Fibroblast of skin of scalp (primary cell): ENCODE measurements at places on chromosomes 11 and 22.

DNA sequence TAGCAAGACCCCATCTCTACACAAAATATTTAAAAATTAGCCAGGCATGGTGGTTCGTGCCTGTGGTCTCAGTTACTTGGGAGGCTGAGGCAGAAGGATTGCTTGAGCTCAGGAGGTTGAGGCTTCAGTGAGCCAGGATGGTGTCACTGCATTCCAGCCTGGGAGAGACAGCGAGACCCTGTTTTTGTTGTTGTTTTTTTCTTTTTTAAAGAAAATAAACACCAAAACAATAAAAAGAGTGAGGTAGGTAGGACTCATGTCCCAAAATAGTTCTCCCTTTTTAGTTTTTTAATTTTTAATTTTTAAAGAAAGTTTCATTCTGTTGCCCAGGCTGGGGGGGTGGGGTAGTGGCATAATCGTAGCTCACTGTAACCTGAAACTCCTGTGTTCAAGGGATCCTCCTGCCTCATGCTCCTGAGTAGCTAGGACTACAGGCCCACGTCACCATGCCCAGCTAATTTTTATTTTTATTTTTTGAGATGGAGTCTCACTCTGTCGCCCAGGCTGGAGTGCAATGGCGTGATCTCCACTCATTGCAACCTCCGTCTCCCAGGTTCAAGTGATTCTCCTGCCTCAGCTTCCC is 25.5 kb upstream of the MALAT1 start:
- no peak for DNase-seq

GRCh38 chr11:118663381-118663780 is 16.1 kb downstream of the TREH start:
- DNase-seq, result no peak

- DNase-seq, result no peak
Observed at GRCh38 chr11:119627286-119627685, 101.7 kb downstream of the NECTIN1 start.

DNA sequence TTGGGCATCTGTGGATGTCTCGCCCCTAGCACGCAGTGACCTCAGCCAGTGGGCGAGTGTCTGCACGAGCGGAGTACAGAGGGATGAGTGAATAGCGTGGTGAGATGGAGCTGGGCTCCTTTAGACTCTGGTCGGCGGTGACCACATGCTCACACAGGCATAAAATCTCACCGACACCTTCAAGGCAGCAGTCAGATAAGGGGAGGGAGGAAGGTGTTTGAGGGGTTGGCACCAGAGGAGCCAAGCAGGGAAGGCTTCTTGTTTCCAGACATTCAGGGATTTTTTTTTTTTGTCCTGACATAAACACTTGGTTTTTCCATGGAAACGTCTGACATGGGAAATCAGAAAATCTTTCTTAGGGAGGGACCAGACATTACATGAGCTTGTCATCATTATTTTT is 35.8 kb downstream of the GRIK4 start:
- DNase-seq, result peak; percentile 41

DNA sequence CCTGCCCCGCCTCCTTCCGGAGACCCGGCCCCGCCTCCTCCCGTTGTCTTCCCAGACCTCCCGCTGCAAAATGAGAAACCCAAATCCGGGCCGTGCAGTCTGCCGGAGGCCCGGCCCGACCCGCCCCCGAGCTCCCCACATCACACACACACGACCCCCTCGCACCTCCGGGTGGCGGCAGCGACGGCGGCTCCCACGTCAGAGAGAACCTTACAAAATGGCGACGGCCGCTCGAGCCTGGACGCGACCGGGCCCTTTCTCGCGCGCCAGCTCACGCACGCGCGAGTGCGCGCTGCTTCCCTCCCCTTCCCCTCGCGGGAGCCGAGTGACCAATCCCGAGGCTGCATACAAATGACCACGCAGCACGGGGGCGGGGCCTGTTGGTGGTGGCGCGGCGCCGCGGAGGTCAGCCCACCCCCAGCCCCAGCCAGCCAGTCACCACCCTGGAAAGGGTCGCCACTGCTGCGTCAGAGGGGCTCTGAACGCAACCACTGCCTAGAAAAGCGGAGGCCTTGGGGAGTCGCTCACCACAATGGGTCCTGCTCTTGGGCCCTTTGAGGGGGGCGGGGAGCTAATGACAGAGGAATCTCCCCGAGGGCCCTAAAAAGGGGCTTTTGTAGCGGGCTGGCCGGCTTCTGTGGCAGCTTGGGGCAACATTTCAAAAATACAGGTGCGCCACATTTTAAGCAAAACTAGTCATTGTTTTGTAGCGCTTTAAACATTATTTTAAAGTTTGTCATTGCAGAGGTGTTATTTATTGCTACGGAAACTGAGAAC is at the start of gene RBM4B:
Gene RBM4B, minus strand, starts transcription at position 289 of the 777 bp plus-strand sequence. CDS start 808 bp downstream, outside the sequence.
- DNase-seq, result peak; percentile 96

DNA sequence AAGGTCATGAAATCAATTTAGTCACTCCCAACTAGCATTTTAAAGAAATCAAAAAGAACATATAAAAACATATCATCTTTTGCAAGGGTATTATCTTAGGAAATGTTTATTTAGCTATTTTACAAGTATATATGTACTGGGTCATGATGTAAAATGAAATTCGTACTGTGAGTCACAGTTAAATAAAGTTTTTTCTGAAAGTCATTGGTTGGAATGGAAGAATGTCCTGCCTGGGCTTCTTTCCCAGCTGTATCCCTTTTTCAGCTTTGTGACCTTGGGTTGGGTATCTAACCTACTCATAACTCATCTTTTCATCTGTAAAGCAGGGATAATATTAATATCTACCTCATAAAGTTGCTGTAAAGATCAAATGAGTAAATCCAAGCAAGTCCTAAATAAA is 15.7 kb downstream of the FDX1 start:
- DNase-seq, result no peak

- DNase-seq, result no peak
Observed at GRCh38 chr22:45340323-45340722, 30.6 kb downstream of the FAM118A start.

DNA sequence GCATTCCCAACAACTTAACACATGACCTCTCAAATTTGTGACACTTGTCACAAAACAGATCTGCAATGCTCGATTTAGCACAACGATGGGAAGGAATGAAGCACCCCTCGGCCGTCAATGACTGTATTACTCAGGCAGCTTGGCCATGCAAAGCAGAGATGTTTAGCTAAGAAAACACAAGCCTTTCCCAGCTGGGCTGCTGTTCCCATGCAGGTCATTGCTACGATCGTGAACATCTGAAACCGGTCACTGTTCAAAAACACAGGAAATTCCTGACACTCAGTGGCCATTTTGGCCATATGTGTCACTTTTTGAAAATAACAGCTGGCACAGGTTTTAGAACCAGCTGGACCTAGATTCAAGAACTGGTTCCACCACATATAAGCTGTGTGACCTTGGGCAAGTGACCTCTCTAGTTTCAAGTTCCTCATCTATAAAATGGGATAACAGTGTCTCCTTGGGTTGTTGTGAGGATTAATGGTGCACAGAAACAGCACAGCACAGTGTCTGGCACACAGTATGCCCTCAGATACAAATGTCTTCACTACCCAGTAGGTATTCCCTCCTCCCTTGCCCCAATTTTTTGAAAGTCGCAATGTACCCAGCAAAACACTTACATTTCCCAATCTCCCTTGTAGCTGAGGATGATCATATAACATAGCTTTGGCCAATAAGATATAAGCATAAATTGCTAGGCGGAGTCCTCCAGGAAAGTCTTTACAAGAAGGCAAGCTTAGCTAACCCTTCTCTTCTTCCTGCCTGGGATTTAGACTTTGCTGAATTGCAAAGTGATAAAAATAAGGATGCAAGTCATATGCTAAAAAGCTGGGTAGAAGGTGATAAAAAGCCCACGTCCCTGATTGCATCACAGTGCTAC is 93.1 kb downstream of the C11orf58 start:
- DNase-seq, result no peak

DNA sequence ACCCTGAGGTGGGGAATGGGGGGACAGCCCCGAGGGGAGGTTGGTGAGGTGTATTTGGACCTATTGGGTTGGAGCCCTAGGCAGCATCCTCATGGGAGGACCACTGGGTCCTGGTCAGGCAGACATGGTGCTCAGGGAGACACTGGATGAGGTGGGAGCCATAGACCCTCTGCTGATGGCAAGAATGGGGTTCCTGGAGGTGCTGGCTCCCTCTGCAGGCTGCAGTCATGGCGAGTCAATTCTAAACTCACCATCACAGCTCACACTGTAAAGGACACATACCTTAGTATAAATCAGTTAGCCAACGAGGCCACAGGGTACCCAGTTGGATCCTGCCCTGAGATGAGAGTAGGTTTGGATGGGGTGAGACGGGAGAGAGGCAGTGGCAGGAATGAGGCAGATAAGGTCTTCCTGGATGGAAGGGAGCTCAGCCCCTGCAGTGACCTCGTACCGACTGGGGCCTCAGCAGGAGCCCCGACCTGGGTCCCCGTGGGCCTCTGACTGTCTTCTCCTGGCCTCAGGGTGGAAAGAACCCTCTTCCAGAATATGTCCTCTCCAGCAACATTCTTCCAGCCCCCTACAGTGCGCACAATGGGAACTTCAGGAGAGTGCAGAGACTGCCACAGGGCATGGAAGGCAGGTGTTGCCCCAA is 1.7 kb upstream of the GAB4 start:
- no peak for DNase-seq

DNA sequence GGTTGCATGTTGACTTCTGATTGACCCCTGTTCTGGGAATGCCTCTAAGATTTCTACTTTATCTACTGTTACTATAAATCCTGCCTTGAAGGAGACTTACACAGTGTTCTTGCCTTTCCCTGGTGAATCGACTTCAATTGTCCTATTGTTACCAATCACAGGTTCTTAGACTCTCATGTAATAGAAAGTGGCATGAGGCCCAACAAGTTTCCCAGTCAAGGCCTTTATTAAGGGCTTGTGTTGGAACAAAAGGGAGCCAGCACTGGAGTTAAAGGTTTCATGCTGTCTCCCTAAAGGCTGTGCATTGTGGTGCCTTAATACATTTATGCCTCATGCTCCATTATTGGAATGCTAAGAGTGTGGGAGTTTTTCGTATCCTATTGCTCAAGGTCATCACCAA is 23.3 kb downstream of the MS4A2 start:
- no peak for DNase-seq

DNA sequence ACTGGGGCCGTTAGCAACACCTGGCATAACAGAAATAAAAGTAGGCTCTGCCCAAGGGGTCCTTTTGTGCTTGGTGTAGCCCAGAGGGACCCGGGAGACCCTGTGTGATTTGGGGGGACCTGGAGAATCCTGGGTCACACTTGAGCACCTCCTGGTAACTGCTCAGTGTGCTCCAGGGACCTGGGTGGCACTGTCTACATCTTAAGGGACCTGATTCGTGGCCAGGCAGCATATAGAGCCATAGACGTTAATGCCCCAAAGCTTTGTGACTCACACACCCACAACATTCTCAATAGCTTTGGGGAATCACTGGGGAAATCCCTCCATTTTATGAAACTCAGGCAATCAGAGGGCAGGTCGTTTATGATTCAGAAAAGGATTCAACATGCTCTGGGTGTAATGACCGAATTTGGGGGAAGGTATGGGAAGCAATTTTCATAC is 3.6 kb upstream of the IGF2 start:
- peak; percentile 64 for DNase-seq

DNA sequence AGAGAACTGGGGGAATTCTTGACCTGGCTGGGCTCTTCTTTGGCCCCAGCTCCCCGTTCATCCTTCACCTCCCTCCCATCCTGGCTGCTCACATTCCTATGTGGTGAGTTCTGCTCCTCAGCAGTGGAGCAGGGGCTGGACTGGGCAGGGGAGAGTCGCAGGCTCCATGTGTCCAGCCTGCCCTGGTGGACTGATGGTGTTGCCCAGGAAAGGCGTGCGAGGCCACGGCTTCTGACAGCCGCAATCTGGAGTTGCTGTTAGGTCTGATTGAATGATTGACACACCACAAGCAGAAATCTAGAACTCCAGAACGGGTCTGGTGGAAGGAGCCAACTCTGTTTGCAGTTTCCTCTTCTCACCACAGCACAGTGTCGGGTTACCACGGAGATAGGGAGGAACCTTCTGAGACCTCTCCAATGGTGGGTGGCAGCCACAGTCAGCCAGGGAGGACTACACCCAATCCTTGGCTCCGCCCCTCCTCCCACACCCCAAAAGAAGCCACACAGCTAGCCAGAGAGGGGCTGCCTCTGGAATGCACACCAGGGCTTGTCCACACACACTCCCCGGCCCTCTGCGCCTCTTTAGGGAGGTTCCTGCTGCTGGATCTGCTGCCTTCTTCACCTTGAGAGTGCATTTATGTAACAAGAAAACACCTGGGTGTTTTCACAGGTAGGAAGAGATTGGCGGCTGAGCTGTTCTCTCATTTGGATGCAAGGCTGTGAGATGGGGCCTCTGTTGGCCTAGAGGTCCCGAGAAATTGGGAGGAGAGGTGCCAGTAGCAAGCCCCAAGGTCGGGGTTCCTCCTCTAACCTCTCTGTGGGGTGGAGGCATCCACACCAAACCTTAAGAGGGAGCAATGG is 56.4 kb upstream of the CD44 start:
- DNase-seq, result peak; percentile 90

GRCh38 chr11:65792456-65792855 is 5.6 kb downstream of the OVOL1 start:
- DNase-seq, result no peak

DNA sequence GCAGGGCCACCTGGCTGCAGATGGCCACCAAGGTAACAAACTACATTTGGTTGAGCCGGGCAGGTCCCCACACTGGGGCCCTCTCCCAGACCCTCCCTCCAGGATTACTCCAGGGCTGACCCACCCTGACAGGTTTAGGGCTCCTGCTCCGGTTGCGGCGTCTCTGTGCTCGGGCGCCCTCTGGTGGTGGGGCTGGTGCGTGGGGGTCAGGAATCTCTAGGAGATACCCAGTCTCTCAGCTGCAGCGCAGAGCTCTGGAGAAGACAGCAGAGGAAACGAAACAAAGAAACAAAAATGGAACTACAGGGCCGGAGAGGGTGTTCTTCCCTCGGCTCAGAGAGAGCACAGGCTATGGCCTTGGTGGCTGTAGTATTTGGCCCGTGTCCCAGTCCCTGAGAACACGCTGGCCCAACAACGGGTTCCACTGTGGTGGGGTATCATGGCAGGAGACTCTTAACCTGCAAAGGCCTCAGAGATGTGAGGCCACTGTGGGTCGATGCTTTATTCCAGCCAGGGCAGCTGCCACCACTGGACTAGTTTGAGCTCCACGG is 2.4 kb downstream of the C11orf96 start:
- DNase-seq, result no peak
